Activated CD4-positive, alpha-beta T cell treated with anti-CD3 and anti-CD28 coated beads for 36 hours (primary cell): ENCODE measurements at places on chromosomes 3 and 15.
A peak's percentile ranks its signal among the peaks of the same experiment; 100 is the strongest.

GRCh38 chr3:32056559-32057290 is 49.7 kb upstream of the GPD1L start:
- no peak for DNase-seq

DNA sequence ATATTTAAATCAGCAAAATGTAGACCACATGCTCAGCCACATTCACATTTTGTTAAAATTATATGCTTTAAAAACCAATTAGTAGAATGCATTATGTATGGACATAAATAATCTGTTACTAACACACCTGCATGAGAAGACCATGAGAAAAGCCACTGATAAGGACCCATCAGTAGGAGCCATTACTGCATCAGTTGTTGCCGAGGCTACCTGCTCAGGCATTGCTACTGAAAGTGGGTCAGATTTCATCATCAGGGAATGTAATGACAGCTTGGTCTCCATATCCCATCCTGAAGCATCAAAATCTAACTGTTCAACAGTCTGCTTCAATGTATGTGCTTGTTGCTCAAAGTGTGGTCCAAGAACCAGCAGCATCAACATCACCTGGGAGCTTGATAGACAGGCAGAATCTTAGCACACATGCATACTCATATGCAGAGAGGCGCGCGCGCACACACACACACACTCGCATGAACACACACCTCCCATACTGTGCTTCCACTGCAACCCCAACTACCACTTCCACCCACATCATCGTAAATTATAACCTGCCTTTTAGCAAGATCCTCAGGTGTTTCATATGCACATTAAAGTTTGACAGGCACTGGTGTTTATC is 72.4 kb upstream of the FOXB1 start:
- peak; percentile 29 for DNase-seq

DNA sequence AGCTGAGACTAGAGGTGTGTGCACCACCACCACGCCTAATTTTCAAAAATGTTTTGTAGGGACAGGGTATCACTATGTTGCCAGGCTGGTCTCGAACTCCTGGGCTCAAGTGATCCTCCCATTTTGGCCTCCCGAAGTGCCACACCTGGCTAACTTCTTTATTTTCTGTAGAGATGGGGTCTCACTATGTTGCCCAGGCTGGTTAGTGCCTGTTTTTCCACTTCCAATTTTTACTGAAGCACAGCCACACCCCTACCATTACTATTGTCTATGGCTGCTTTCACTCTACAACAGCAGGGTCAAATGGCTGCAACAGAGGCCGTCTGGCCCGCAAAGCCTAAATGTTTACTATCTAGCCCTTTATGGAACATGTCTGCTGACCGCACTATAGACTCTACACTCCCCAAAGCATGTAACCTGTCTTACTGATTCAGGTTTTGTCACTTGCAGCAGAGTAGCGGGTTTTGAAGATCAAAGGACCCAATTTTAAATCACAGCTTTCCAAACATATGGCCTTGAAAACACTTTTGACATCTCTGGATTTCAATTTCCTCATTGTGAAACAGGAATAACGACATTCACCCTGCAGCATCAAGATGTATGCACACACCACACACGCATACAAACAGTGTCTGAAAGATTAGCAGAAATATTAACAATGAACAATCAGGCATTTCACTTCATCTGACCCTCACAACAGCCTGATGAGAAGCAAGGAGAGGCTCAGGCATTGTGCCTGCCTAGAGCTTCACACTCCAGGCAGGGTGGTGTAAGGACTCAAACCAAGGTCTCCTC is 46.1 kb downstream of the SCAP start:
- no peak for DNase-seq

DNA sequence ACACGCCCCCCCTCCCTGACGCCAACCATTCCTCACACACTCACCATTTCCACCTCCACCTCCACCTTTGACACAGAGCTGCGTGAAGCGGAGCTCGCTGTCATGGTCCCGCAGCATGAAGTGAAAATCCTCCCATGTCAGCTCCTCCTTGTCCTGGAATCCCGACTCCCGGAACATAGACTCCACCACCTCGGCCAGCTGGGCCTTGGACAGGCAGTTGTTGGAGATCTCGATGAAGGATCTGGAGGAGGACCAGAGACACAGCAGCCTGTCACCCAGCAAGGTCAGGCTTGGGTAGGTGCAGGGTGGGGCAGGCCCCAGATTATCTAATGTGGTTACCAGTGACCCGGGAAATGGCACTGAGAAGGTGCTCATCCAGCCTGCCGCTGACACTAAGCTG is 12.2 kb downstream of the DUOX2 start:
- no peak for DNase-seq

DNA sequence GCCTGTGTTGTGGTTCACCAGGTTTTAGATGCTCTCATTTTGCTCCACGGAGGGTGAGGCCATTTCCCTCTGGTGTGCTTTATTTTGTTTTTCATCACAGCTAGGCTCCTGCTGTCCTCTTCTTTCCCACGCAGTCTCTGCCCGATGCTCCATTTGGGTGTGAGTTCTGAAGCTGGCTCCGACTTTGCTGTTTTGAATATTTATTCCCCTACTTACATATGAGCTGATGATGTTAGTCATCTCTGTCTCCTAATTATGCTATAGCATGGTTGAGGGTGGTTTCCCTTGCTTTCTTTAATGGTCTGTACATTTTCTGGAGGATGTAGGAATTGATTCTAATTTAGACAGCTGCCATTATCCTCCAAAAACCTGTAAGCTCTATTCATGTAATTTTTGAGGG is 168.1 kb upstream of the MYRIP start:
- DNase-seq: peak; percentile 11

DNA sequence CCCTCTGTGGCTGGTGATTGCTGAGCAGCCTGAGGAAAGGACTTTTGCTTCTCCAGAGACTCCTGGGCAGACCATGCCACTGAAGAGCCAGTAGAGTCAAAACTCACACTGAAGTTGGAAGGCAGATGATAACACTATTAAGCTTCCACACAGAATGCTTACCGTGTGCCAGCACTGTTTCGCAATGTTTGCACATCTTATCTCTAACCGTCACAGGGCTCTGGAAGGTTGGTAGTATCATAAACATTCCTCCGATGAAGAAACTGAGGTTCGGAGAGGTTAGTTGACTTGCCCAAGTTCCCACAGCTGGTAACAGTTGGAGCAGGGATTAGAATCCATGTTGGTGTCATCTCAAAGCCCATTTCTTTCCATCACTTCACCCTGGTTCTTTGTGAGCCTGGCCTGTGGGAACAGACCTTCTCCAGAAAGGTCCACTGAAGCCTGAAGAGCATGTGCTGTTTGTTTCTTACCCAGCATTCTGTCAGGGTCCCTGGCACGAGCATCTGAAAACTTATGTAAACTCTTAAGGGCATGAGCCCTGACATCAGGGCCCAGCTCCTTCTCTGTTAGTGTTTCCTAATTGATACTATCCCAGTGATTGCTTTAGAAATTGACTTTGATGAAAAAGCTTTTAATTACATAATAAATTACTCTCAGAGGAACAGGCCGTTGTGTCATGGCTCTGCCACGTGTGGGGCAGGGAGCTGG is 77.0 kb upstream of the PRR23C start:
- no peak for DNase-seq

GRCh38 chr3:172673210-172673679 is 37.6 kb downstream of the NCEH1 start:
- peak; percentile 85 for DNase-seq

DNA sequence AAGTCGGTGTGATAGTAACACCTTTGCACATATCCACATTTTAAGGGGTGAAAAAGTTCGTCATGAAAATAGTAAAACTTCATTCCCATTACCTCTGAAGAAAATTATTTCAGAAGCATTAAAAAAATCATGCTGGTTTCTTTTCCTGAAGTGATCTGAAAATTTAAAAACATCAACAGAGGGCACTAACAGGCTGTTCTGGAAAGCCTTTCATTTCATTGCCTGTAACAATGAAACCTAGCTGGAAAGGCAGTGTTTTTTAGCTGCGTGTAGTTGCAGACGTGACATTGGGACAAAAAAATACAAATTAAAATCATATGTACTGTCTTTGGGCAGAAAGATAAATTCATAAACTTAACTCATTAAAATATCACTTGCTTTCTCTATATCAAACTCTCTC is 993.8 kb downstream of the GBE1 start:
- DNase-seq: no peak

GRCh38 chr15:73361337-73361736 is 7.4 kb downstream of the HCN4 start:
- DNase-seq: no peak

DNA sequence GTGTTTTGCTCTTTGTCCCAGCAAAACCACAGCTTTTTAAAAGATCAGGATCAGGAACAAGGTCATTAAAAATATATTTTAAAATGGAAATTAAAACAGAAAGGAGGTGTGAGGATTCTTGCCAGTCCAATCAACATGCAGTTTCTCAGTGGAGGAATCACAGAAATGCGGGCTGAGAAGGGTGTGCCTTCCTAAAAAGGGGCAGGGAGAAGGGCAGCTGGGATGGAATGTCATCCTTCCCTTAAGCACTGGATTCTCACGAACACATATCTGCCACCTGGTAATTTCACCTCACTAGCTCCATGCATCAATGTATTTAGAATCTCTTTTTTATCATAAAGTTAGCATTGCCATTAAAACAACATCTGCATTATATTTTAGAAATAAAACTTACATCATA is 21.4 kb downstream of the ABI3BP start:
- no peak for DNase-seq

- DNase-seq: peak; percentile 94
Measured at GRCh38 chr15:74402873-74403587, 30.7 kb downstream of the SEMA7A start.

- DNase-seq: no peak
Measured at GRCh38 chr3:158663246-158663645, 9.2 kb downstream of the LXN start.

DNA sequence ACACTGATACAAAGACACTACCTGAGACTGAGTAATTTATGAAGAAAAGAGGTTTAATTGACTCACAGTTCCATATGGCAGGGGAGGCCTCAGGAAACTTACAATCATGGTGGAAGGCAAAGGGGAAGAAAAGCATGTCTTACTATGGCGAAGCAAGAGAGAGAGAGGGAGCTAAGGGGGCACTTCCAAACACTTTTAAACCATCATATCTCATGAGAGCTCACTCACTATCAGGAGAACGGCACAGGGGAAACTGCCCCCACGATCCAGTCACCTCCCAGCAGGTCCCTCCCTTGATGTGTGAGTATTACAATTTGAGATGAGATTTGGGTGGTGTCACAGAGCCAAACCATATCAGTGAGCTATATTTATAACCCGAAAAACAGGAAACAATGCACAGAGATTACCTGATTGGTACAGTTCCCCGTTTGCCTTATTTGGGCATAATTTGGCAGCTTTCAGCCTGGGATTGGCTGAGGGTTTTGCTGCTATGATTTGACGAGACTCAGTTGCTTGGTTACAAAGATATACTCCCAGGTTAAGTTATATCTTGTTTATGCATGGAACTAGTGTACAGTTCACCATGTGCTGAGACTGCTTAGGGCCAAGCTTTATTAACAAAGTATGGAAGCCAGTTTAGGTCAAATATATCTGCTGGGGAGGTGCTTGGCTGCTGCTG is 184.2 kb downstream of the NR2F2 start:
- DNase-seq: no peak

- no peak for DNase-seq
Measured at GRCh38 chr3:183449391-183449790, 21.0 kb upstream of the MCF2L2 start.

GRCh38 chr15:45155739-45156138 is 25.9 kb downstream of the DUOX1 start:
- DNase-seq: no peak

DNA sequence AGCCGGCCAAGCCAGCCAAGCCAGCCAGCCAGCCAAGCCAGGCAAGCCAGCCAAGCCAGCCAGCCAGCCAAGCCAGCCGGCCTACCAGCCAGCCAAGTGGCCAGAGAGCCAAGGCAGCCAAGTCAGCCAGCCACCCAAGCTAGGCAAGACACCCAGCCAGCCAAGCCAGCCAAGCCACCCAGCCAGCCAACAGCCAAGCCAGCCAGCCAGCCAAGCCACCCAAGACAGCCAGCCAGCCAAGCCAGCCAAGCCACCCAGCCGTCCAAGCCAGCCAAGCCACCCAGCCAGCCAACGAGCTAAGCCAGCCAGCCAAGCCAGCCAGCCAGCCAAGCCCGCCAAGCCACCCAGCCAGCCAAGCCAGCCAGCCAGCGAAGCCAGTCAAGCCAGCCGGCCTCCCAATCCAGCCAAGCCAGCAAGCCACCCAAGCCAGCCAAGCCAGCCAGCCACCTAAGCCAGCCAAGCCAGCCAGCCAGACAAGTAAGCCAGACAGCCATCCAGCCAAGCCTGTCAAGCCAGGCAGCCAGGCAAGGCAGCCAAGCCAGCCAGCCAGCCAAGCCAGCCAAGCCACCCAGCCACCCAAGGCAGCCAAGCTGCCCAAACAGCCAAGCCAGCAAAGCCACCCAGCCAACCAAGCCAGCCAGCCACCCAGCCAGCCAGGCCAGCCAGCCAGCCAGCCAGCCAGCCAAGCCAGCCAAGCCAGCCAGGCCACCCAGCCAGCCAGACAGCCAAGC is 200.5 kb downstream of the GOLGA6L6 start:
- peak; percentile 41 for DNase-seq

GRCh38 chr3:113532698-113533533 is 561 bp downstream of the SIDT1 start:
- peak; percentile 68 for DNase-seq

DNA sequence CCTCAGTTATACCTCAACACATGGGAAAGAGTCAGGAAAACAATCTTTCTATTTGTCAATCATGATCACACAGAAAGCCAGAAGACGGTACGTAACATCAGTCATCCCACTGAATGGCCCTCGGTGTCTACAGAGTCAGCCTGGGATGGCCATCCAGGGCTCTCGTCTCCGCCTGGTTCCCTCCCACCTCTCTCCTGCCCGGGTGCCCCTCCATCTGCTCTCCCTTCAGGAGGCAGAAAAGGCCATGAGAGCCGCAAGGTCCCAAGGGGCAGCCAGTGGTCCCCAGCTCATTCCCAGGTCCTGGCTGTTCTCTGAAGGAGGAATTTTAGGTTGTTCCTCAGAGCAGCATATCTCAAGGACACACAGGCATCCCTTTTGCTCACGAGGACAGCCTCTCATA is 4.4 kb upstream of the LRRC15 start:
- no peak for DNase-seq

- peak; percentile 16 for DNase-seq
Measured at GRCh38 chr3:134312072-134312872, 61.6 kb upstream of the RYK start.

DNA sequence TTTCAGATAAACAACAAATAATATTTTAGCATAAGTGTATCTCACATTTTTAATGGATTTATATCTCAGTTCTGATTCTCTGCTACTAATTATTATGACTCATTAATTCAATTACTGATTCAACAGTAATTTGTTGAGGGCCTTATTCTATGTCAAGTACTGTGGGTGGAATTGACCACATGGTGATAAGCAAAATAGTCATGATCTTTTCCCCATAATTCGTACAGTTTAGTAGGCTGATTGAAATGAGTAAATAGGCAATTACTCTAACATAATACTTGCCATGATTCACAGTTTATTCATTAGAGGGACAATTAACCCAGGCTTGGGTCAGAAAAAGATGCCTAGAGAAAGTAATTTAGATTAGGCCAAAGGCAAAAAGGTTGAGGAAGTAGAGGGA is 60.9 kb upstream of the SLC4A7 start:
- no peak for DNase-seq
